ENCODE measurements at places on chromosomes 12 and 14.

- DNase-seq = no peak
These were observed 48.5 kb downstream of the FAM222A start for GRCh38 chr12:109762071-109762672.

GRCh38 chr14:65910108-65910786, 497.7 kb downstream of the FUT8 start:
- DNase-seq = no peak

- no peak for DNase-seq
These were observed 72.4 kb downstream of the IGF1 start for GRCh38 chr12:102407776-102408486.

DNA sequence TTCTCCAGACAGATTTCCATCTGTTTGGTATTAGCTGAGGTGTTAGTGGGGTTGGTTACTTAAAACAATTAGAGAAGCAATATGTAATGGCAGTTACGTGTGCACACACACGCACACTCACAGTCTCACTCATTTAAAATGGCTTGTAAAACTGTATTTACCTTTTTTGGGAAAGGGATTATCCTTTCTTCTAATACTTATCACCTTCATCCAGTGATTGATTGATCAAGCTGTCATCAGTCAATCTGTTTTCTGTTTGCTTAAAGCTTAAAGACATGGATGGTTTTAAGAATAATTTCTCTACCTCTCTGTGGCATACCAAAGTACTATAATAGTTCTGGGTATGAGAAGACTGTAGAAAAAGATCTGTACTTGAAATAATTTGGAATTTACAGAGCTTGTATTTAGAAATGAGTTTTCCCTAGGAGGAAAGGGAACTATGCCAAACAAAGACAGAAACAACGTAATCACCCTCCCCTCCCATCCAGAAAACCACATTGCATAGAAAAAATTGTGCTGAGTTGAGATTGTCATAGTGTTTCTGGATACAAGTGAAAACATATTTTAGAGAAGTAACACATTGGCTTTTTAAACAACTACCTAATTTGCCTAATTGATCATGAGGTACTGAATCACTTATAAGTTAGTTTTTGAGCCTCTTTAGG, 455.8 kb downstream of the PCNX1 start:
- no peak for DNase-seq

GRCh38 chr14:100824901-100825712, 811 bp upstream of the MEG3 start:
- no peak for DNase-seq

GRCh38 chr12:1382826-1383225, 211.6 kb downstream of the FBXL14 start:
- no peak for DNase-seq

DNA sequence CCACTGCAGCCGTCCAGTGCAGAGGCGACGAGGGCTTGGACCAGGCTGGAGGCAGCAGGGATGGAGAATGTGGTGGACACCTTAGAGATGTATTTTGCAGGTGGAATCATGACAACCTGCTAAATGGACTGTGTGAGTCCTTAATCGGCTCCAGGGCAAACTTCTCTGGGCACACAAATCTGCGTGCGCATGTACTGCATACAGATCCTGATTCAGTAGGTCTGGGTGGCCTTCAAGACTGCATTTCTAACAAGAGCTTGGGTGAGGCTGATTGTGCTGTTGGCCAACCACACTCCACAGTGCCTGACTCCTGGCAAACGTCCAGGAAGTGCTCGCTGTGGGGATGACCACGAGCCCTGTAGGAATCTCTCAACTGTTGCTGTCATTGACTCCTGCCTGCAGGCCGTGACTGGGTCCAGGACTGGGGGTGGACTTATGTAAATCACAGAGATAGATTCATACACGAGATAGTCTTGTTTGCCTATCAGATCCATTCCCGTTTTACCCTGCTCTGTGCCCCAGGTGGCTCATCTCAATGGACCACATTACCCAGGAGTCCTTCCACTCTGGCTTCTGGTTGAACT, 27.2 kb downstream of the JDP2 start:
- DNase-seq = no peak

DNA sequence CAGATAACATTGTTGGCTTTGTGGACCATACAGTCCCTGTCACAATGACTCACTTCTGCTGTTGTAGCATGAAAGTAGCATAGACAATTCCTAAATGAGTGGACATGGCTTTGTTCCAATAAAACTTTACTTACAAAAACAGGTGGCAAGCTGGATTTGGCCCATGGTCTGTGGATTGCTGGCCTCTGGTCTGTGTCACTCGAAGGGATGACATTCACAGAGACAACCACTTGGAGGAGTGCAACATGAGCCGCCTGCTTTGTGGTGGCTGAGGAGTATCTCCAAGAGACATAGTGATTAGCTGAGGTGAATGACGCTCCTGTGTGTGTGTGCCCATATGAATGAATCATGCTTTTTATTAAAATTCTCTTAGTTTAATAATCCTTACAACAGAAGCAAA, 81.3 kb upstream of the NRXN3 start:
- no peak for DNase-seq

- no peak for DNase-seq
These were observed 75.1 kb upstream of the SLC38A4 start for GRCh38 chr12:46900734-46901463.

DNA sequence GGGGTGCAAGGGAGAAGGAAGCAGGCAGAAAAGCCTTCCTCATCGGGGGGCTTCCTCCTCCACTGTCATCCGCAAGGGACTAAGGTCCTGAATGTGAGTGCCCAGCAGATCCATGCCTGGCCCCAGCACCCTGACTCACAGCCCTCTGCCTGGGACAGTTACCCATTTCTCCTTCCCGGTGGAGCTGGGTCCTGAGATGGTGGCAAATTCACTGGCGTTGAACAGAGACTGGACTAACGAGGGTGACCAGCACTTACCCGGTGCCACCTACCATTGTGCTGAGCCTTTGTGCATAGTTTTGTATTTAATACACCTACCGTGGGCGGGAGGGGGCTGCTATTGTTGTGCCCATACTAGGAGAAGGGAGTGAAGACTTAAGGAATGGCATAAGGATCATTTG, 30.9 kb upstream of the PLEKHG6 start:
- no peak for DNase-seq

GRCh38 chr12:119704065-119704747, 36.3 kb downstream of the PRKAB1 start:
- DNase-seq = no peak

DNA sequence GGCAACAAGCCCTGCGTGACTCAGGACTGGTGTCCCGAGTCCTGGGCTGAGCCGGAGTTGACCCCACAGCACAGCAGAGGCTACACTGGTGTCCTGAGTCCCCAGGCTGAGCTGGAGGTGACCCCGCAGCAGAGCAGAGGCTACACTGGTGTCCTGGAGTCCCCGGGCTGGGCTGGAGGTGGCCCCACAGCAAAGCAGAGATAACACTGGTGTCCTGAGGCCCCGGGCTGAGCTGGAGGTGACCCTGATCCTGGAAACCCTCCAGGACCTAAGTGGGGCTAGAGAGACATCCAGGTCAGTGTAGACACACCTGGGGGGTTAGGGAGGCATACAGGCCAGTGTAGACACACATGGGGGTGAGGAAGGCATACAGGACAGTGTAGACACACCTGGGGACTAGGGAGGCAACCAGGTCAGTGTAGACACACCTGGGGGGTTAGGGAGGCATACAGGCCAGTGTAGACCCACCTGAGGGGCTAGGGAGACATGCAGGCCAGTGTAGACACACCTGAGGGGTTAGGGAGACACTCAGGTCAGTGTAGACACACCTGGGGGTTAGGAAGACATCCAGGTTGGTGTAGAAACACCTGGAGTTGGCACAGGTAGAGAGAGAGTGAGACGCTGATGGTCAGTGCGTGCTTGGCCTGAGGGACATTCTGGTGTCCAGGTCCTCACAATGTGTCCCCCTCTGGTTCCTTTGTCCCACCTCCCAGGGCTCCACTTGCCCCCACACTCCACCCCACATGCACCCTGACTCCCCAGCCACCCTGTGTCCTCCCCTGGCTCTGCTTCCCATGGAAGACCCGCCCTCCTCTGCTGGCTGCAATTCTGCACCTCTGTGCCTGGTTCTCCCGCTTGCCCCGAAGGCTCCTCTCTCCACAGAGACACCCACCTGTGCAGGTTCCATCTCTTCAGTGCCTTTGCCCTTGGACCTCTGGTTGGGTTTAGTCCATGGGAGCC, 321.6 kb upstream of the SFSWAP start:
- DNase-seq = no peak

- DNase-seq = no peak
These were observed 36.7 kb upstream of the CLIP1 start for GRCh38 chr12:122459211-122459610.

DNA sequence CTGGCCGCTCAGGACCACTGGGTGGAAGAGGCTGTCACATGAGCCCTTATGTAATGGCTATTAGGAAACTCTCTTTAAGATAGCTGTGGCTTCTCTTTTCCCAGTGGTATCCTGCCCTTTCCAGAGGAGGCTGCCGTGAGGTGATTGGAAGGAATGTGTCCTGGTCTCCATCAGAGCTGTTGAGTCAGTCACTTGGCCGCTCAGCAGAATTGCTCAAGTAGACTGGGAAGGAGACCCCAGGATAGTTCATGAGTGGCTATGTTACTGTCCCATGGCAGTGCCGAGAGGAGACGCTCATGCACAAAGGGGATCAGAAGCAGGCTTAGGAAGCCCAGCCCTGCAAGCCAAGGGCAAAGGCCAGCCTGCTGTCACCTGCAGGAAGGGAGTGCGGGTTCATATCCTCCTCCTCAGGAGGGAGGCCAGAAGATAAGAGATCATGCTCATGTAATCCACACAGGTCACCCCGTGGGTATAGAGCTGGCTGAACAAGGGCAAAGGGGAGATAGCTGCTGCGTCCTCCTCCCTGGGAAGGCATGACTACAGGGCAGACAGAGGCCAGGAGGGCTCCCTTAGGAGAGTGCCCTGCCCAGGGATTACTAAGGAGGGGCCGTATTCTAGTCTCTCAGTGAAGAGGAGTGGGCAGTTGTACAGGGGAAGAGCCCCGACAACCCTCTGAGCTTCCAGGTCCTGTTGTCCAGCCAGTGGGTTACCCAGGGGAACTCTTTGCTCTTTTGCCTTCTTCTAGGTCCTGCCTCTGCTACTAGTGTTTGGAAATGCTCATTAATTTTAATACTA, 137.0 kb upstream of the MAX start:
- no peak for DNase-seq

GRCh38 chr14:73189651-73190050, 47.7 kb upstream of the PAPLN start:
- no peak for DNase-seq

GRCh38 chr12:93090731-93091172, 161.7 kb upstream of the EEA1 start:
- DNase-seq = no peak

DNA sequence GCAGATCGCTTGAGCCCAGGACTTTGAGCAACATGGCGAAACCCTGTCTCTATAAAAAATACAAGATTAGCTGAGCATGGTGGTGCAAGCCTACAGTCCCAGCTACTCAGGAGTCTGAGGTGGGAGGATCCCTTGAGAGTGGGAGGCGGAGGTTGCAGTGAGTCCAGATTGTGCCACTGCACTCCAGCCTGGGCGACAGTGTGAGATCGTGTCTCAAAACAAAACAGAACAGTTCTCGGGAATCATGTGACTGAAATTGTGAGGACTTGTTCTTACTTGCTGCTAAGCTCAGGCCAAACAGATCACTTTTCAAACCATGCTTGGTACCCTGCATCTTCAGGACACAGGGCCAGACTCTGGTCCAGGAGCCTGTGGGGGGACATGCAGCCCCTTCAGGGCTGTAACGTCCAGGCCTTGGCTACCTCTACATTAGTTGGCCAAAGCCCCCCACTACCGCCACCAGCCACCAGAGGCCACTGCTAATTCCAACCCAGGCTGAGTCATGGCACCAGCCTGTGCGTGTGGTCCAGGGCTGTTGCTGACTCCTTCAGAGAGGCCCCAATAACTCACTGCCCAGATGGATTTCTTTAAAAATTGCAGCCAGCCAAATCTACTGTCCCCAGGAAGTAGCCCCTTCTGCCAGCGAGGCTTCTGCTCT, 33.4 kb upstream of the SYNDIG1L start:
- DNase-seq = no peak

GRCh38 chr12:76688631-76689030, 75.3 kb upstream of the ZDHHC17 start:
- no peak for DNase-seq

DNA sequence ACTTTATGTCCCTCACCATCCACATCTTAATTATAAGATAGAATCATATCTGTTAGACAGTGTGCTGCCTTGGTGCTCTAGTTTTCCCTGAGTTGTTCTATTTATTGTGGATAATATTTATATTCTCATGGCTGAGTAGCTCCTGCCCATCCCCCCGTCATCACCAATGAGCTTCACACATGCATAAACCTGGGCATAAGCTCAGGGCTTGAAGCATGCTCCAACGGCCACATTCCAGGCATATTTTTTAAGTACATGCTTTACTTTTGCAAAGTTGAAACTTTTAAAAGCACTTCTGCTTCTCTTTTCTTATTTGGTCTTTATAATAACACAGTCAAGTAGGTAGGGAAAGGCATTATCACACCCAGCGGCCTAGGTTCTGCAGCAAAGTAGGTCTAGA, 3.4 kb upstream of the FBXO34 start:
- DNase-seq = no peak

DNA sequence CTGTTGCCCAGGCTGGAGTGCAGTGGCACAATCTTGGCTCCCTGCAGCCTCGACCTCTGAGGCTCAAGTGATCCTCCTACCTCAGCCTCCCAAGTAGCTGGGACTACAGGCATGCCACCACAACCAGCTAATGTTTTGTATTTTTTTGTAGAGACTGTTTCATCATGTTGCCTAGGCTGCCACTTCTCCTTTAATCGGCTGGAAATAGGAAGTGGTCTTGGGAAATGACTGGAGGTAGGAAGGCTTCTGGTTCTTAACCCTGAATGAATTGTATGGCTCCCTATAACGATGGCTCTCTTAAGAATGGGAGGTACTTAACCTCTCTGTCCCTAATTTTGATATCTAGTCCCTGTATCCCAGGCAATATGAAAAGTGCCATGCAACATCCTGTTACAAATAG, 113.9 kb upstream of the USP15 start:
- DNase-seq = no peak

GRCh38 chr12:123450636-123451035, 7.3 kb upstream of the SNRNP35 start:
- no peak for DNase-seq

- DNase-seq = no peak
These were observed 50.7 kb downstream of the RBMS2 start for GRCh38 chr12:56572288-56572687.

DNA sequence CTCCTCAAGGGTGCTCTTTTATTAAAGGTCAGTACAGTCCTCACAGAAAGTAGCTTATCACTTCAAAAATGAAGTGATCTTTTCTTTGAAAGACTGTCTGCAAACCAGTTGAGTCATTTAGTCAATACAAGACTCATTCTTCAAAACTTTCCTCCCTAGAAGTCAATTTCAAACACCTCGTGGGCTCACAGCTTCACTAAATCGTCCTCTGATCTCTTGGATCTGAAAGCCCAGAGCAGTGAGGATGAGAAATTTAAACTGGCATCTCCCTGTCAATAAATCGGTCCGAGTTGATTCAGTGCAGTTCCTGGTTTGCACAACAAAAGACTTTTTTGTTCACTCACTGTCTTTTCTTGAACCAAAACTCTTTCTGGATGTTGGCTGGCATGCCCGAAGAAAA, 44.5 kb downstream of the NUAK1 start:
- DNase-seq = no peak
